ENCODE measurements at places on chromosomes 7 and 10. TPM values are rescaled to one million over a fixed set of nuclear protein-coding genes. Genes with fewer than 3 reads are reported as not detected.

DNA sequence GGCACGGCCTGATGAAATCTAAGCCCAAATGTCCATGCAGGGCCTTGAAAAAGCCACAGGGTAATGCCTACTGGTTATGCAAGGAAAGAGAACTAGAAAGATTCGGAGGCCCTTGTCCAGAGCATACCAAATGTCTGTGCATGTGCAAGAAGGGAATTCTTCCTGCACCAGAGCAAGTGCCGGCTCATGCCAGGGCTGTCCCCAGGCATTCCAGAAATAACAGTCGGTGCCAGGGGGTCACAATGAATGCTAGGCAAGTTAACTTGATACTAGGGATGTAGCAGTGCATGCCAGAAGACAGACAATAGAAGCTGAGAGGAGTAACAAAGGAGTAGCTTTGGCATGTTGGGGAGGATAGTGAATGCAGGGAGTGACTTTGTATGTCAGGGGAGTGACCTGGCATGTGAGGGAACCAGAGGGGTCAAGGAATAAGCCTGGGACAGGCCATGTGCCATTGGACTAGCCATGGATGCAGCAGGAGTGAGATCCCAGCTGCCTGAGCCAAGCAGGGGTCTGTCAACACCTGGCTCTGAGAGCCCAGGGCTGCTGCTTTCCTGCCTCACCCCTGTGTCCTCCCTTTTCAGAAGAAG is 119.5 kb upstream of the UNC5B start:
- no peak for DNase-seq

DNA sequence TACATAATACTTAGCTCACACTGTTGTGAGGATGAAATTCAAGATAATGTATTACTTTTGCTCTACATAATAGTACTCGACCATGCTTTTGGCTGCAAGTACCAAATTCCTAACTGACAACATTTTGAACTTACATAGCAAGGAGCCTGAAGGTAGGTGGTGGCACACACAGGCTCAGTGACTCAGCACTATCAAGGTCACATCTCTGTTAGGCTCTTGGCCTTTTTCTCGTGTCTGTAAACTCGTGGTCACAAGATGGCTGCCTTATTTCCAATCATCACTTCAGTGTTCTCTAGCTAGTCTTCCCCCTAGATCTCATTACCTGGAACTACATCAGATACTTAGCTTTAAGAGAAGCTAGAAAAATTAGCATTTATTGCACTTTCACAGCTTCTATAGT is 61.4 kb upstream of the ABCB5 start:
- no peak for DNase-seq

DNA sequence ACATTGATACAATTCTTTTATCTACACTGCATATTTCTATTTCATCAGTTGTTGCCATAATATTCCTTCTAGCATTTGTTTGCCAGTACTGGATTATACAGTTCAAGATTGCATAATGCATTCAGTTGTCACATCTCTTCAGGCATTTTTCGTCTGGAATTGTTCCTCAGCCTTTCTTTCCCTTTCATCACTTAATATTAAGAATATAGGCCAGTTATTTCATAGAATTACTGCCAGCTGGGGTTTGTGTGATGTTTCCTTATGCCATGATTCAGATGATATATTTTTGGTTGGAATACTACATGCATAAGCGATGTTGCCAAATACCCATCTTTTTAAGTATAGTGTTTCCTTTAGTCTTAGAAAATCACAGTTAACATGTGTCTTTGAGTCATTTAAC is 20.8 kb downstream of the KIFBP start:
- no peak for DNase-seq

LIPJ gene
- 0.08 TPM for total RNA-seq

CRYGN gene
- 0.90 TPM for total RNA-seq

DNA sequence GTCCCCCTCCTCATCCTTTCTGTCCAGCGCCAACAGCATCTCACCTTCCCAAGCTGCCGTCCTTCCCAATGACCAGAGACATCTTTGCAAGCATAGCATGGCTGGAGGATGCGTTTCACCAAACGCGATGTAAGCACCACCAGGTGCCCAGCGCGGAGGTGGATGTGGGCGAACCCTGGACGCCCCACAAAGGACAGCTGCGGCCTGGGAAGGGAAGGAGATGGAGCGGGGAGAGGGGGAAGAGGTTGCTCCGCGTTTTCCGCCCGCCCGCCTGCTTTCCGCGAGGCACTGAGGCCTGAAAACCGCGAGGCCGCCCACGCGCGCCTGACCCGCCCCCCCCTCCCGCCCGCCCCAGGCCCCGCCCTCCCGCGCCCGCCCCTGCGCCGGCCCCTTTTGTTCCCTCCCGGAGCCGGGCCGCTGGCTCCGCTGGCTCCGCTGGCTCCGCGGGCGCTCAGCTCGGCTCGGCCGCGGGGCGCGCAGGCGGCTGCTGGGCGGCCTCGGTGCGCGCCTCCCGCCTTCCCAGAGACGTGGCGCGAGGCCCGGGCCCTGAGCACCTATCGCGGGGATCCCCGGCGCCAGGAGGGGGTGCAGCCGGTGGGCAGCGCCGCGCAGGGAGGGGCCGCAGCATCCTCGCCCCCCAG is at the start of gene CLIP2:
Gene CLIP2, plus strand, starts transcription at position 390 of the 641 bp plus-strand sequence. CDS start 28,140 bp downstream, outside the sequence.
- peak; percentile 73 for DNase-seq

GRCh38 chr7:150439967-150440366 is 10.5 kb upstream of the GIMAP8 start:
- no peak for DNase-seq

DNA sequence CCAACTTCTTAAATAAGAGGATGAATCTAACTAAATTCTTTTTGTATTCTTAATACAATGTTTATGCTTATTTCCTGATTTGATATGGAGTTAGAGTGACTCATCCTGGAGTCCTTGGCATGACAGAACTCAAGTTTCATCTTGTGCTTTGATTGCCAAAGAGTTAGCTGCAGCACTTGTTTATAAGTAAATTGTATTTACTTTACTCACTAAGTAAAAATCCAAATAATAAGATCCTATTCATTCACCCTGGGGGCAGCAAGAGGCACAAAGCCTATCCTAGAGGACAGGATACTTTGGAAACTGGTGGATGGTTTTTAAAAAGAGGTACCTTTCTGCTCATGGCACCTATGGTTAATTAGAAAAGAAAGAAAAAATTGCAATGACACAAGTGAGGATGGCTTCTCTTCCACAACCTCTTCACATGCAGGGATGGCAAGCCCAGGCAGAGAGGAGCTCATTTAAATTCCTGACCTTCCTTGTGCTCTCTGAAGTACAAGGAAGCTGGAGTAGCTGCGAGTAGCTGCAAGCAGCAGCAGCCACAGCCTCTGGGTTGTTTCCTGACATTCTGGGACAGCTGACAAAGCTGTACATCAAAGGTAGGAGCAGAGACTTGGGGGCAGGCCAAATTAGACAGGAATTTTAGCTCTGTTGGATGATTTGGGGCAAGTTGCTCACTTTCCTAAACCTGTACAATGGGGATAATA is 28.5 kb upstream of the CROT start:
- DNase-seq: no peak

- no peak for DNase-seq
Measured at GRCh38 chr7:40700653-40701421, 566.0 kb downstream of the SUGCT start.

- no peak for DNase-seq
Measured at GRCh38 chr10:44242091-44242490, 142.8 kb downstream of the CXCL12 start.

DNA sequence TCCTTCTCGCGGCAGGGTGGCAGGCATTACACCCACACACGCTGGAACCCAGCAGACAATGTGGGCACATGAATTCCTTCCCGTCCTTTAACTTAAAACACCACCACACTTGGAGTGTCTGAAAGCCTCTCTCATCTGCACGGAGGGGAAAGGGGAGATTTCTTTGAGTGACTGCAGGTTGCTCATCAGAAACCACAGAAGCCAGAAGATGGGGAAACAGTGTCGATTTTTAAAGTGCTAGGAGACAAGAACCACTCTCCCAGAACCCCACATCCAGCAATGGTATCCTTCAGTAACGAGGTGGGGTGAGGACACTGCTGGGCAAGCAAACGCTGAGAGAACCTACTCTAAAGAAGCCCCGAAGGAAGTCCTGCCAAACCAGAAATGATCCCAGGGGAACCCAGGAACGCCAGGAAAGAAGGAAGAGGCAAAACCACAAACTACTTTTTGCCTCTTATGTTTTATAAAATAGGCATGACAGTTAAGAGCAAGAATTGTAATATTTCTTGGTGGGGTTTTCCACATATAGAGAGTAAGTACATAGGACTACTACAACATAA is 254.3 kb downstream of the ELFN1 start:
- no peak for DNase-seq

GRCh38 chr10:26944261-26944882 is 83.6 kb upstream of the ABI1 start:
- DNase-seq: no peak

GRCh38 chr10:8365935-8366911 is 311.7 kb downstream of the GATA3 start:
- no peak for DNase-seq

ORAI2 gene
- total RNA-seq: 5.9 TPM

GRCh38 chr10:84701370-84701720 is 373.0 kb downstream of the CCSER2 start:
- no peak for DNase-seq

CRHR2 gene
- 0.47 TPM for total RNA-seq

POLR2J3 gene
- 10.8 TPM for total RNA-seq

GRCh38 chr7:53422291-53422690 is 386.9 kb downstream of the POM121L12 start:
- DNase-seq: no peak

CCDC172 gene
- total RNA-seq: not detected

- no peak for DNase-seq
Measured at GRCh38 chr10:124515244-124515970, 53.8 kb downstream of the LHPP start.

TFPI2 gene
- 1.1 TPM for total RNA-seq

ELN gene
- 138 TPM for total RNA-seq

GRCh38 chr10:117476716-117477115 is 65.8 kb upstream of the EMX2 start:
- no peak for DNase-seq

DNA sequence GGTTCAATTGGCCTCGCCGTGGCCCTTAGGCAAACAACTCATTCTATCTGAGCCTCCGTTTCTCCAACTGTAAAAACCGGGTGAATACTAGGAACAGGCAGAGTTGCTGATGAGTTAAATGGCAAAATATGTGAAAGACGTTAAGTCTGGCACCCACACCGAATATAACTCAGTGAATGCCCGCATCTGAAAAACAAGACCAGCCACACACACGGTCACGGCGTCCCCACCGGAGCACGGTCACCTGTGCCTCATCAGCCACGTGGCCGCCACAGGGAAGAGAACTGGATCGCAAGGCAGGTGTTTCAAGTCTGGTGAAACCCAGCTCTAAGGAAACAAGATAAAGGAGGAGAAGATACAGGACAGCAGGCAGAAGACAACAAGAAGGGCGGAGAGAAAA is 20.4 kb downstream of the PRKAG2 start:
- DNase-seq: no peak

BICC1 gene
- total RNA-seq: 15.7 TPM

SFXN2 gene
- total RNA-seq: 0.59 TPM

DNA sequence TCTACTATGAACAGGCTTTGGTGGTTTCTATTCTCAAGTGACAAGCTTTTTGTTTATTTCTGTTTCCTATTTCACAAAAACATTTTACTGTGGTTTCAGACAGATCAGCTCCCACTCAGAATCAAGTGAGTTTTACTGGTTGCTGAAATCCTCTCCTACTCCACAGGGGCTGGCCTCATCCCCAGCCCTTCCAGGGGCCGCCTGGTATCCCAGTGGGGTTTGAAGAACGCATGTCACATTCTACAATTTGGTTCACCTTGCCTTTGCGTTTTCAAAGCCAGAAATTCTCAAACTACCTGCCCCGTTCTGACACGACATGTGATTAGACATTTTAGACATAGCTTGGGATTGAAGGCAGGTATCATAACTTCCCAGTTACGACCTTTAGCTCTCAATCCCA is 160.9 kb upstream of the AGK start:
- DNase-seq: no peak

- DNase-seq: no peak
Measured at GRCh38 chr7:100860702-100861615, 6.2 kb upstream of the TRIP6 start.

DNA sequence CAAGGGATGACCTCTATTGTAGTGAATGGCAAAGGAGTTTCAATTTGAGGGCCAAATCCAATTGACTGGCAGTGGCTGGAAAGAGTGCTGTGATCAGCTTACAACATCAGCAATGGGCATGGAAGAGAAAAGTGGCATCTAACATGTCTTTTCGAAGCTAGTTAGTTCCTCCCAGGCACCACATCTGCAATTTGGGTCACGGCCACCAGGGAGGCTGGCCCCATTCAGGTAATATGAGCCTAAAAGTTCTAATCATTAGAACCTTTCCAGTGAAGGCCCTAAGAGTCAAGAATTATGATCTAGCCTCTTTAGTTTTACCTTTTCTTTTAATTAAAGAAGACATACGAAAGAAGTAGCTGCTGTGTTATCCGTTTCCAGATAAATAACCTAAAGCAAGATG is 17.3 kb downstream of the CRTAC1 start:
- DNase-seq: no peak

DNA sequence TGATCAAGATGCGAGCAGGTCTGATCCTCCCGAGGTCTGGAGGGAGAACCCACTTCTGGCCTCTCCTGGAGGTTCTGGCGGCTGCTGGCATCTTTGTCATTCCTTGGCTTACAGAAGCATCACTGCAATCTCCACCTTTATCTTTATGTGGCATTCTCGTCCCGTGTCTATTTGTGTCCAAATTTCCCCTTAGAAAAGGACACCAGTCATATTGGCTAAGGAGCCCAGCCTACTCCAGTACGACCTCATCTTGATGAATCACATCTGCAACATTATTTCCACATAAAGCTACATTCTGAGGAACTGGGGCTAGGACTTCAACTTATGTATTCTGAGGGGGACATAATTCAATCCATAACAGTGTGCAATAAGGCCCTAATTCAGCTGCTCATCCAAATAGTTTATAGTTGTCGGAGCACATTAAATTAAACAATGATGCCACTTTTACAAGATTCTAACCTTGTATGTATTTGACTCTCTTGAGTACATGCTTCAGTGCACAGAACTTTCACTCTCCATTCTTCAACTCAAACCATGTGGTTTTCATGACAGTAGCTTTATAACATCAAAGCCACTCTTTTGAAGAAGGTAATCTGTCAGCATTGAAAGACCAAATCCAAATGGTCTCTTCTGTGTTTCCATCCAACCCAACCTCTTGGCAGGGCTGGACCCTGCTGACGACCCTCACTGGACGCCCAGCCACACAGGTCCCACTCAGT is 86.2 kb upstream of the DDC start:
- peak; percentile 46 for DNase-seq

- no peak for DNase-seq
Measured at GRCh38 chr10:131490991-131491594, 179.6 kb upstream of the TCERG1L start.

- DNase-seq: no peak
Measured at GRCh38 chr7:2521952-2522591, 2.5 kb downstream of the LFNG start.

GRCh38 chr7:27158436-27159265 is 2.2 kb upstream of the HOXA7 start:
- no peak for DNase-seq

DNA sequence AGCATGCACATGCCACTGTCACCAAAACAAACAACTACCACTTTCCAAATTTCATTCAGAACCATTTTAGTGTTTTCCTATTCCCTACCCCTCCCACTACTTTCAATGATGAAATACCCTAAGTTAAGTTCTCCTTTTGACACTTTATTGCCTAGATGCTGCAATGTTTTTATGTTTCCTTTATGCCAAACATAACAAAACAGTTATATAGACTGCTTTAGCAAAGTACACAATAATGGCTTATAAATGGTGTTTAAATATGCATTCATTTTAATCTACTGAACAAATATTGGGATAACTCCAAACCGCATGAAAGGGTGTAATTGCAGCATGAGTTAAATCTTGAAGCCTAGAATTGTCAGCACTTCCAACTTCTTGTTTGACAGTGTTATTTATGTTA is 69.2 kb downstream of the PHYHIPL start:
- no peak for DNase-seq
